ENCODE measurements at places on chromosomes 1 and 21. TPM values are rescaled to one million over a fixed set of nuclear protein-coding genes. Genes with fewer than 3 reads are reported as not detected.

The FYB2 gene
- not detected for total RNA-seq

The LCE1C gene
- not detected for total RNA-seq

The LRRC38 gene
- not detected for total RNA-seq

The GNAT2 gene
- total RNA-seq: not detected

The TMCC2 gene
- 8.9 TPM for total RNA-seq

The NFYC gene
- total RNA-seq: 38.9 TPM

The GPR161 gene
- total RNA-seq: 11.6 TPM

The COL11A1 gene
- not detected for total RNA-seq

- H3K27me3 ChIP-seq: no peaks in the 10 kb centered on the region
- no peaks in the 10 kb centered on the region for H3K4me1 ChIP-seq
- no peak overlapping the region for H3K27ac ChIP-seq
- DNase-seq: no peak
Observed at GRCh38 chr1:215710036-215710898, 143.2 kb downstream of the KCTD3 start.

GRCh38 chr1:51518586-51519047 is 449 bp downstream of the EPS15 start:
- no peaks in the 10 kb centered on the region for H3K36me3 ChIP-seq
- H3K4me1 ChIP-seq: peaks cover 25% of the 10 kb centered on the region
- no peaks in the 10 kb centered on the region for H3K27me3 ChIP-seq
- H3K27ac ChIP-seq: peak overlapping the region; percentile 86
- peak overlapping the region; percentile 95 for H3K4me3 ChIP-seq

DNA sequence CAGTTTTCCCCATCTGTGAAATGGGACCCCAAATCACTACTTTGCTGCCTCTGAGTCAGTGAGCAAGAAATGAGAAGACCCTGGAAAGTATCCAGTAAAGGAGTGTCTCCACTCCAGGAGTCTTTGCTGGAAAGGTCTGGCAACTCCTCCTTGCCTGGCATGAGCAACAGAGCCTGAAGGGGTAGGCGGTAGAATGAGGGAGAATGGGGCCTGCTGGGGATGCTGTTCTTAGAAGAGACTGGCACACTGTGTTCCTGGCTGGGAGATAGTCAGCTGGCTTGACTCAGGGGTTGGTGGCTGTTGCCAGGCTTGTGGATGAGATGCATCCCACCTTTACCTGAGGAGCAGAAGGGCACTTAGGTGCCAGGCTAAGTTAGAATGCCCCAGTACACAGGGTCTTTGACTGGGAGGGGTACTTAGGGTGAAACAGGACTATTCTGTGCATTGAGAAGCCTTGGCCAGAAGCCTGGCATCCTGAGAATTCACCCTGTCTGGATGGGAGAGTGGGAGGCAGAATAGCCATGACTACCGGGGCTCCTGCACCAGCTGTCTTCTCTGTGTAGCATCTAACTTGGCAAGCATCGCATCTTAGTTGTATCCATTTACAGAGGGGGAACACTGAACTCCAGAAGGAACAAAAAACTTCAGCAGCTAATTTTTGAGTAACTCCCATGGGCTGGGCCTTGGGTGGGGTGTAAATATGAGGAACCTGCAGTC is 2.5 kb downstream of the MFSD2A start:
- peaks cover 15% of the 10 kb centered on the region for H3K4me1 ChIP-seq
- H3K4me3 ChIP-seq: no peak overlapping the region
- H3K36me3 ChIP-seq: no peaks in the 10 kb centered on the region
- no peak overlapping the region for H3K27ac ChIP-seq
- no peaks in the 10 kb centered on the region for H3K27me3 ChIP-seq
- DNase-seq: no peak

DNA sequence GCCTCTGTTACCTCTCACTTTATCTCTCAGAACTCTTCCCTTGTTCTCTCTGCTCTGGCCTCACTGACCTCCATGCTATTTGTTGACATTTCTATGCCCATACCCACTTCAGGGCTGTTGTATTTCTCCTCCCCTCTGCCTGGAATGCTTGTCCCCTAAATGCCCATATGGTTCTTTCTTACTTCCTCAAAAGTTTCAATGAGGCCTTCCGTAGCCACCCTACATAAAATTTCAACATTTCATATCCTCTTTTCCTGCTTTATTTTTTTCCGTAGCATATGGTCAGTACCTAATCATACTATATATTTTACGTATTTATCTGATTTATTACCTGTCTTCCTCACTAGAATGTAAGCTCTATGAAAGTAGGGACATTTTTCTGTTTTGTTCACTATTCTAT is 47.1 kb upstream of the ZYG11A start:
- H3K27ac ChIP-seq: no peak overlapping the region
- DNase-seq: no peak
- H3K4me1 ChIP-seq: no peaks in the 10 kb centered on the region

- no peak overlapping the region for H3K4me3 ChIP-seq
- no peaks in the 10 kb centered on the region for H3K36me3 ChIP-seq
- H3K4me1 ChIP-seq: no peaks in the 10 kb centered on the region
- DNase-seq: no peak
Observed at GRCh38 chr1:160623862-160624261, 23.0 kb downstream of the SLAMF1 start.

- peaks cover 7% of the 10 kb centered on the region for H3K4me1 ChIP-seq
- H3K27ac ChIP-seq: no peak overlapping the region
Observed at GRCh38 chr1:24505816-24506215, 3.2 kb downstream of the RCAN3 start.

- H3K36me3 ChIP-seq: no peaks in the 10 kb centered on the region
- DNase-seq: no peak
- no peak overlapping the region for H3K27ac ChIP-seq
- peaks cover 58% of the 10 kb centered on the region for H3K4me1 ChIP-seq
Observed at GRCh38 chr1:61377242-61377958, 295.0 kb downstream of the NFIA start.

GRCh38 chr1:188228623-188229022 is 1399.9 kb downstream of the PLA2G4A start:
- no peaks in the 10 kb centered on the region for H3K36me3 ChIP-seq
- DNase-seq: no peak
- H3K4me3 ChIP-seq: no peak overlapping the region
- H3K4me1 ChIP-seq: no peaks in the 10 kb centered on the region
- no peak overlapping the region for H3K27ac ChIP-seq

DNA sequence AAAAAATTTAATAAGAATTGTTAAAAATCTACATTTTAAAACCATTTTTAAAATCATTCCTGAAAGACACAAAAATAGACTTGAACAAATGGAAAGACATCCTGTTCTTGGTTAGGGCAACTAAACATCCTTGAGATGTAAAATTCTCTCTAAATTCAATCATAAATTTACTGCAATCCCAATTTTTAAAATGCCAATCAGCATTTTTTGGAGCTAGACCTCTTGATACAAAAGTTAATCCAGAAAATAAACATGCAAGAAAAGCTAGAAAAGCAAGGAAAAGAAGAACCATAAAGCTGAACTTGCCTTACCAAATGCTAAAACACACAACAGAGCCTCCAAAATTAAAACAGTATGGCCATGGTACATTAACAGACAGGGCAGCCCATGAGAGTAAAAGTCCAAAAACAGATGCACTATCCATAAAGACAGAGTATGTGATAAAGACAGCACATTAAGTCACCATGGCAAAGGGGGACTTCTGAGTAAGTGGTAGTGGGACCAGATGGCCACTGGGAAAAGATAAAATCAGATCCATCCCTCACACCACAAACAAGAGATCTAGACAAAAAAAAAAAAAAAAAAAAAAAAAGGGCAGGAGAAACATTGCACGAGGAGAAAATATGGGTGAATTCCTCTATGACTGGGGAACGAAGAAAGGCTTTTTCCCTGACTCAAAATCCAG is 51.4 kb downstream of the NPHP4 start:
- no peak overlapping the region for H3K27ac ChIP-seq
- no peak for DNase-seq
- no peak overlapping the region for H3K4me3 ChIP-seq
- no peaks in the 10 kb centered on the region for H3K27me3 ChIP-seq
- no peaks in the 10 kb centered on the region for H3K36me3 ChIP-seq
- peaks cover 26% of the 10 kb centered on the region for H3K4me1 ChIP-seq

DNA sequence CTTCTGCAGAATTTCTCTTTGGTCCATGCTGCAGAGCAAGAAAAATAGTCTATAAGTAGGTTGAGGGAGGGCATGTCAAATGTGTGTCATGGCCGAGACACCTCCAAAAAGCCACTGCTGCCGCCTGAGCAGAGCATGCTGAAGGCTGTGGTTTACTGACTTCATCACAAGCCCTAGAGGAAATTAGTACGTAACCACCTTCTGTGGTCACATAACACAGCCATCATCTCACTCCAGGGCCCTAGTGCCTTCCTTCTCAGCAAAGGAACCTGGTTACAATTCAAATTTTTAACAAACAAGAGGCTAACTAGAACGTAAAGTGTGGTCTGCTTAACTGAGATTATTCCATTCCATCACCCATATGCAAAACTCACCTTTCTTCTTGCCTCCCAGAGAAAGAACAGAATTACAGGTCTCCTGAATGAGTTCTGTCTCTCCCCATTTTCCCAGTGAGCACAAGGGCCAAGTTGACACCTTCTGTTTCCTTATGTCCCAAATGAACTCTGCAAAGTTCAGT is at the start of gene PTPN22:
Gene PTPN22, minus strand, starts transcription at position 116 of the 517 bp plus-strand sequence.
- no peaks in the 10 kb centered on the region for H3K4me1 ChIP-seq
- peak within 1 kb of the TSS; percentile 56 for H3K4me3 ChIP-seq
- H3K36me3 ChIP-seq: no peaks in the 10 kb centered on the region
- DNase-seq: no peak

- no peaks in the 10 kb centered on the region for H3K27me3 ChIP-seq
- no peak for DNase-seq
- H3K36me3 ChIP-seq: no peaks in the 10 kb centered on the region
- no peaks in the 10 kb centered on the region for H3K4me1 ChIP-seq
- no peak overlapping the region for H3K4me3 ChIP-seq
- H3K27ac ChIP-seq: no peak overlapping the region
Observed at GRCh38 chr1:119549719-119550132, 42.7 kb downstream of the HSD3B1 start.

- no peaks in the 10 kb centered on the region for H3K4me1 ChIP-seq
- H3K27me3 ChIP-seq: no peaks in the 10 kb centered on the region
- no peak overlapping the region for H3K4me3 ChIP-seq
- H3K36me3 ChIP-seq: no peaks in the 10 kb centered on the region
- DNase-seq: no peak
Observed at GRCh38 chr21:40853956-40854688, 7.2 kb upstream of the DSCAM start.

DNA sequence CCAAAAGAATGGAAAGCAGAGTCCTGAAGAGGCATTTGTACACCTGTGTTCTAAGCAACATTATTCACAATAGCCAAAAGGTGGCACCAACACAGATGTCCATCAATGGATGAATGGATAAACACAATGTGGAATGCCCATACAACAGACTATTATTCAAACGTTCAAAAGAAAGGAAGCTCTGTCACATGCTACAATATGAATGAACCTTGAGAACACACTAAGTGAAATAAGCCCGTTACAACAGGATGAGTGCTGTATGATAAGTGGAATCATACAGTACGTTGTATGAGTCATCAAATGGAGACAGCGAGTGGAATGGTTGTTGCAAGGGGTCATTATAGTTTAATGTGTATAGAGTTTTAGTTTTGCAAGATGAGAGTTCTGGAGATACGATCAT is 80.1 kb downstream of the SH3BGR start:
- H3K27me3 ChIP-seq: no peaks in the 10 kb centered on the region
- no peak overlapping the region for H3K4me3 ChIP-seq
- H3K36me3 ChIP-seq: no peaks in the 10 kb centered on the region
- no peak overlapping the region for H3K27ac ChIP-seq
- DNase-seq: no peak
- H3K4me1 ChIP-seq: no peaks in the 10 kb centered on the region

GRCh38 chr21:45974073-45975019 is 7.2 kb upstream of the COL6A1 start:
- H3K36me3 ChIP-seq: no peaks in the 10 kb centered on the region
- peaks cover 17% of the 10 kb centered on the region for H3K4me1 ChIP-seq
- peak overlapping the region; percentile 75 for H3K4me3 ChIP-seq
- DNase-seq: no peak

GRCh38 chr1:37400466-37401225 is 73.7 kb upstream of the ZC3H12A start:
- DNase-seq: no peak
- no peak overlapping the region for H3K4me3 ChIP-seq
- H3K27me3 ChIP-seq: no peaks in the 10 kb centered on the region
- no peaks in the 10 kb centered on the region for H3K4me1 ChIP-seq
- H3K36me3 ChIP-seq: no peaks in the 10 kb centered on the region

DNA sequence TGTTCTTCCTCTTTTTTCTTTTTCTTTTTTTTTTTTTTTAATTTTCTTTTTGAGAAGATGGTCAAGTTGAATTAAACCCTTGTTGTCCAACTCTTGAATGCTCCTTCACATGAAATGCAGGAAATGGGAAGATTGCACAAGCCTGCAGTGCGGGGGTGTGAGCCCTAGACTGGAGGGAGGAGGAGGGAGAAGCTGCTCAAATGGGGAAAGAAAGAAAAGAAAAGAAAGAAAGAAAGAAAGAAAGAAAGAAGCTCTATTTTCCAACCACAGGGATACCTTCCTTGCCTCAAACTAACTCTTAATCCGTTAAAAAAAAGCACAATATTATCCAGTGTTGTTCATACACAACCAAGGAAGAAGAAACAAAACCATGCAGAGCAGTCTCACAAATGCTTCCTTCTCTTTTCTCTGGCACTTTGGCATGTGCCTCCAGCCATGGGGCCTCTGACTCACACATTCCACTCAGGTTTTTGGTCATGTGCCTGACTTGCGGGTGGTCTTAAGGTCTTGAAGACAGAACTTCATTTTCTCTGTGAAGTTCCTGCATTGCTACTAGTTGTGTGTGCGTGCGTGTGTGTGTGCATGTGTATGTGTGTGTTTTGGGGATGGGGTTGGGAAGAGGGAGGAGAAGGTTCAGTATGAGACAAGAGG is 276.1 kb downstream of the RPS6KC1 start:
- H3K27ac ChIP-seq: no peak overlapping the region
- no peak for DNase-seq
- H3K27me3 ChIP-seq: no peaks in the 10 kb centered on the region
- H3K4me1 ChIP-seq: peaks cover 3% of the 10 kb centered on the region
- no peak overlapping the region for H3K4me3 ChIP-seq

- no peaks in the 10 kb centered on the region for H3K27me3 ChIP-seq
- H3K36me3 ChIP-seq: no peaks in the 10 kb centered on the region
- DNase-seq: no peak
- H3K4me3 ChIP-seq: no peak overlapping the region
- H3K4me1 ChIP-seq: no peaks in the 10 kb centered on the region
Observed at GRCh38 chr1:30106125-30106524, 617.3 kb downstream of the MATN1 start.

DNA sequence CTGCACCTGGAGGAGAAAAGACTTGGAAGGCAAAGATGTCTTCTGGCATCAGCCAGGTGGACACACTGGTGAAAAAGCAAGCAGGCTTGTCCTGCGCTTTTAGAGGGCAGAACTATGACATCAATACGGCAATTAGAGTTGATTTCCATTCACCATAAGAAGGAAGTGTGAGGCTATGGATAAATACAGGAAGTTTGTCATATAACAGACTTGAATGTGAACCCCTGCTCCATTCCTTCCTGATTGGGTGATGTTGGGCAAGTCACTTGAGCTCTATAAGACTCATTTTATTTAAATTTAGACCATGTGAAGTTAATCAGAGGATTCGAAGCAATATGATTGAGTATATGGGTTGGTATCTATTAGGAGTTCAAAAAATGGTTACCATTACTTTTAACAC is 137.8 kb downstream of the PLPP3 start:
- H3K36me3 ChIP-seq: no peaks in the 10 kb centered on the region
- no peak overlapping the region for H3K4me3 ChIP-seq
- H3K27me3 ChIP-seq: no peaks in the 10 kb centered on the region
- no peak for DNase-seq
- H3K4me1 ChIP-seq: peaks cover 34% of the 10 kb centered on the region
